ENCODE measurements at places on chromosomes 2 and 18.

- no peak for DNase-seq
Observed at GRCh38 chr2:196489371-196489770, 150.1 kb upstream of the CCDC150 start.

- no peak for DNase-seq
Observed at GRCh38 chr18:56065086-56065485, 477.1 kb upstream of the TCF4 start.

DNA sequence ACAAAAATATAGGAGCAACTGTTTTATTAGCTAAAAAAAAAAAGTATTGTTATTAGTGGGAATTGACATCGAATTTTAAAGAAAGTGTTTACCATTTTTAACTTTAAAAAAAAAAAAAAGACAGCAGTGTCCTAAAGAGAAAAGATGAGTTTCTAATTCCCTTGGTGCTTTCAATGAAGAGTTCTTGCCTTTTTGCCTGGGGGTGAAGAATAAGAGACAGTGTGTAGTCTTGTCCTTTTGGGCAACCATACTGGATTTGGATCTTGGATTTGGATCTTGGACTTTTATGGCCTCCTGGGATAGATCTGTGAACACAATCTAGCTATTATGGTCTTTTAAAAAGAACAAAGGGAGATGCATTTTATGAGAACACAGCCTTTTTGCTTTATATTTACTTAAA is 60.2 kb upstream of the GLS start:
- DNase-seq = no peak

- no peak for DNase-seq
Observed at GRCh38 chr18:49521216-49521835, 34.3 kb upstream of the C18orf32 start.

DNA sequence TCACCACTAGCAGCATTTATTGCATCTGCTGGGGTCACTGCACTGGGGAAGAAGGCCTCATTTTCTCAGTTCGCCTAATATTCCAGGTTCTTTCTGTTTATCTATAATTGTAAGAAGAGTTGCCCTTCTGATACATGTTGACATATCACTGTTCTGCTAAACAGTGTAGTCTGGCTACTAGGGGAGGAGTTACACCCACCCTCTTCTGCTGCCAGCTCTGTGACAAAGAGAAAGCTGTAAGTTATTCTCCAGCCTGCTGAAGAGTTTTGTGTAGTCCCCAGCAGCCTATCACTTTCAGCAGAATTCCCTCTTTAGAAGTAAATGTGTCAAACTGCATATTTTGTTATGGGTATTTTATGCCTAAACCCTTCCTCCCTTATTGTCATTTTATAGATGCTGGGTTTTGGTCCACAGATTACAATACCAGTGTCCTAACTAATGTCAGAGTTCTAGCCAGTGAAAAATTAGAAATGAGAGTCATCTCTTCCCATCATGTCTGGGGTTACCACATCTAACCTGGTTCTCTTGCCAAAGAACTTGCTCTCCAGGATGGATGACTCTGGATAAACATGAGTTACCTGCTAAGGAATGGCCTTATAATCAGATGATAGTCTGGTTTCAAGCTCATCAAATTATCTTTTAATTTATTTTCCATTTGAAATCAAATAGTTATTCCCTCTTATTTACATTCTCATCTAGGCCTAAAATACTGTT is 5.6 kb upstream of the MBOAT2 start:
- DNase-seq = no peak

DNA sequence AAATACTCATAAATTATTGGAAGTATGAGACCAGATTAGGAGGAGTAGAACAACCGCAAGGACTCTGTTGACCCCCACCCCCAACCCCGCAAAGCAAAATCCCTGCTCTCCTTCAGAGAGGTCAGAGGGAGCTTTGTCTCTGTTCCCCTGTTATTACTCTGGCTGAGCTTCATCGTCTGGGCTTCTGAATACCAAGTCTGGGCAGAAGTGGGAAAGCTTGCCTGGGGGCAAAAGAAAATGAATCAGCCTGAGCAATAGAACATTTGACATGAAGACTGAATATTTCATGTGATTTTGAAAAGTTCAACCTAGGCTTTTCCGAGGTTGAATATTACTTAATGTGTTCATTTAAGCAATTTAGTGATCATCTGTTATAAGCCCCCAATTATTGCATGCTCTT is 114.6 kb upstream of the ARHGAP28 start:
- no peak for DNase-seq

DNA sequence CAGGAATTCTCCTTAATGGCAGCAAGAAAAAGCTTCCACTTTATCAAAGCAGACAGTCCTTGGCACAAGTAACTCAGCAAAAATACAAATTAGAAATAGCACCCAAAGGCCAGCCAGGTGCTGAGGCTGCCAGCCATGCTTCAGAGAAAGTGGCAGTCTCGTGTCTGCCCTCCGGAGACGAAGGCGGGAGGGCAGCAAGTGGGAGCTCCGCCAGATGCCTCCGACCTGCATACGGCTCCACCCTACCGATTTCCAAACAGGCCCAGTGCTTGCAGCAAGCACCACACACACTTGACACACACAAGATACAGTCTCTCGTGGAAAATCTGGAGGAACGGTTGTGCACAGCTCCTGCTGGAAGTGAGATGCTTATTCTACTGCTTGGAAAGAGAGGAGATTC is 134.9 kb upstream of the REV1 start:
- DNase-seq = no peak

- no peak for DNase-seq
Observed at GRCh38 chr2:85795331-85796045, 41.7 kb downstream of the ATOH8 start.

DNA sequence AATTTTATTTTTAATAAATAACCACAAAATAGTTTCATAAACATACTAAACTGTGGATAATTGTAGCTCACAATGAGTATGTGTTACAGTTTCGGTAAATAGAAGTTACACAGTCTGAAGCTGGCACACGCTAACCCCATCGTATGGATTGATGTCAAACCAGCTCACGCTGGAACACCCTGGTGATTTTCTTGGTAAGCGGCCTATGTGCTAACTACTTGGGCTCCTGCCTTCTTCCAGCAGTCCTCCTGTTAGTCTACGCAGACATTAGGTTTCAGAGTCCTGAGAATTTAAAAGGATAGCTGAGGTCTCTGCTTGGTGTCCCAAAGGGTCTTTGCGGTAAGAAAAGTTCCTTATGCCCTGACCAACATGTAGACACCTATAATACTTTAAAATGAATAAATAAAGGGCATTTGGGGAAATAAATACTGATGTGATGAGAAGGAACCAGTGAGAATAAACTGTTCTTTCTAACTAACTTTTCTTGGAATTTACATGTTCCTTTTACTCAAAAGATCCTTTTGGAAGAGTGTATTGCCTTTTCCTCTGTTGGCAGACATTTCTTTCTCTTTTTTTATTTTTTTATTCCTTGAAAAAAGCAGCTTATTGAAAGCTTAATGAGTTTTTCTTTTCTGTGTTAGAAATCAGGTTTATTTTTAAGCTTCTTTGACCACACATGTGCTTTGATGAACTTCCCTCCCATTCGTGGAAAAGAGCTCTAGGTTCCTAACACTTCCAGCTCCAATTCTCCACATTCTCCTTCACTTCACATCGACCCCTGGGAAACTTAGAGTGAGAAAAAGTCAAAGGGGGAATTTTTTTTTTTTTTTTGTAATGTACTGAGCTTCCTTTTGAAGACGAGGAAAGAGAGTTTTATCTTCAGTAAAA is 322.2 kb downstream of the IRS1 start:
- DNase-seq = no peak

DNA sequence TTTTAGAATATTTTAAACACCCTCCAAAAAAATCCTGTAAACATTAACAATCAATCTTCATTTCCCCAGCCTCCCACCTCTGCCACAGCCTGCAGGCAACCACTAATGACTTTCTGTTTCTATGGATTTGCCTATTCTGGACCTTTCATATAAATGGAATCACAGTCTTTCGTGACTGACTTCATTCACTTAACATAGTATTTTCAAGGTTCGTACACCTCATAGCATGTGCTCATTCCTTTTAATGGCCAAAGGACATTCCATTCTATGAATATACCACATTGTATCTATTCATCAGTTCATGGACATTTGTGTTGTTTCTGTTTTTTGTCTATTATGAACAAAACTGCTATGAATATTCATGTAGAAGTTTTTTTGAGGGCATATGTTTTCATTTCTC is 48.5 kb downstream of the NAT8 start:
- no peak for DNase-seq

DNA sequence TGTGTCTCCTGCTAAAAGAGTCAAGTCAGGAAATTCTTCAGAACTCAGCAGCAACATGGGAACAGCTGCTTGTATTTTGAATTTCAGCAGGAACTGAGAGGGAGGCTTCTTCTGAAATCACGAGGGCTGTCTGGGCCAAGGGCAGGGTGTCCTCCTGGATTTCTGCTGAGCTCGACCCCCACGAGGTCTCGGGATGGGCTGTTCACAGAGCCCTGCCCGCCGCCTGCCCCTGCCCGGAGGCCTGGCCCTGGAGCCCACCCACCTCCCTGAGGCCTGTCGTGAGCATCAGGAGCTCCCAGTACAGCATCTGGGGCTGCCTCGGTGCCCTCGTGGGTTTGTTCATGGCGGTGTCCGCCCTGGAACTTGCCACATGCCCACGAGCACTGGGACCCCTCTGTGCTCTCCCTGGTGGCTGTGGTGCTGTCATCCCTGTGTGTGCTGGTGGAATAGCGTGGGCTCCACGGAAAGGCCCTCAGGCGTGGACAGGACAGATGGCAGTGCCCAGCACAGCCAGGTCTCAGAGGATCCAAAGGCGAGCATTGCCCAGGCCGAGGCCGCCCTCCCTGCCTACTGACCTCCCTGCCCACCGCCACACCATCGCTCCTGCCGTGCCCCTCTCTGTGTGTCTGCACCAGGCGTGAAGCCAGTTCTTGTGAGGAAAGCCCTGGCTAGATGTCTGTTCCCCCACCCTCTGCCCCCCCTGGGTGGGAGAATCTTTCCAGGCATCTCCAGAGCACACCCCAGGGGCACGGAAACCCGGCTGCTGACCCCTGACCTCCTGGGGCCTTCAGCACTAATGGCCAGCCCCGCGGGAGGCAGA is 25.9 kb downstream of the RAMP1 start:
- DNase-seq = no peak

- no peak for DNase-seq
Observed at GRCh38 chr2:232960862-232961261, 52.2 kb downstream of the NGEF start.

- DNase-seq = no peak
Observed at GRCh38 chr18:27685807-27686412, 491.0 kb downstream of the CDH2 start.

DNA sequence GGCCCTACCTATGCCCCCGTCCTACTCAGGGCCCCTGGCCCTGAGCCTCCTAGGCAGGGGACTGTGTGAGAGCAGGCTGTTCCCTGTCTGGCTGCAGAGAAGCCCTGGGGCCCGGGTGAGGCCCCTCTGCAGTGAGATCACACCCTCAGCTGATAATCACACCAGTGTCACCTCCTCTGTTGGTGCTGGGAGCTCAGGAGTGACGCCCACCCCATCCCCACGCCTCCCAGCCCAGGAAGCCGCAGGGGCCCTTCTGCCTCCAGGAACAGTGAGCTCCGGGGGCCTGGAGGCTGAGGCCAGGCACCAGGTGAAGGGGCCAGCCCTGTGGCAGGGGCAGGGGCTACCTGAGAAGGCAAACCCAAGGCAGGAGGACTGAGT is 20.0 kb downstream of the KCNIP3 start:
- DNase-seq = no peak

GRCh38 chr2:24508878-24509277 is 17.8 kb downstream of the NCOA1 start:
- DNase-seq = no peak

DNA sequence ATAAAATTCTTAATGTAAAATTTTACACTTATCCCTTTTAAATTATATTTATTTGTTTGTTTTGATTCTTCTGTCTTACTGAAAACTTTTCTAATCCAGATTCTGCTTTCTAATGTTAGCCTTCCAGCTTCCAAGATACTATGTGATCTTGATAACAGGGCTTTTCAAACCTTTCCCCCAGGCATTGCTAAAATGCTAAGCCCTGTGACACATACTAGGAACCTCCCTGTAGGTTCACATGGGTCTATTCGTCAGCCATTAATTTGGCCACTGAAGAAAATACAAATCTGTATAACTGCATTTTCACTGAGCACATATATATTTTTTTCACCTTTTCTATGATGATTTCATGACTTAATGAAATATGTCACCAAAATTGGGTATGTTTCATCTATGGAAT is 92.8 kb upstream of the MAP4K3 start:
- DNase-seq = no peak

DNA sequence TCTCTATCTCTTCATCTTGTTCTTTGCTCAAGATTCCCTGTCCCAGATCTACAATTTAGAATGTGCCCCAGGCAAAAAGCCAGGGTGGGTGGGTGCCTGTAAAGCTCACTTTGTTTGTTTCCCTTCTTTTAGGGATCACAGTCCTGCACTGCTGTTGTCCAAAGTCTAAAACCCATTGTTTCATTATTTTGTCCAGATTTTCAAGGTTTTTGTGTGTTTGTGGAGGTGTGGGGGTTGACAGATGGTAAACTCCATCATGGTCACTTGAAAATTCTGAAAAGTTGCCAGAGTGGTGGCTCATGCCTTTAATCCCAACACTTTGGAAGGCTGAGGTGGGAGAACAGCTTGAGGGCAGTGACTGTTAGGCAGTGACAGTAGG is 41.5 kb downstream of the YES1 start:
- DNase-seq = no peak

DNA sequence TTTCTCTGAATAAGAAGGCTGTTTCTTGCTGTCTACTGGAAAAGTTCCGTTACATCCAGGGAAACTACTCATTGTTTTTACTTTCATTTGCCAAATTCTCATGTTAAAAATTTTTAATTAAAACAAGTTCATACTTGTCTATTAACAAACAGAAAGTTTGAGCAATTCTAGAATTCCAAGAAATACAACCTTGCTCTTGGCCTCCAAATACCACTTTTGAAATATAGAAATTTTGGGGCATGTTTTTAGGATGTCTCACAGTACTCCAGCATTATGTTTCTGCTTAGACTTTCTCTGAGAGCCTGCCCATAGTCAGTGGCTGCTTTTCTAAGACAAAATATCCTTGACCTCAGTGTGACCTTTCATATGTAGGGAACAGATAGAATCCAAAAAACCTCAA is 228.7 kb upstream of the RND3 start:
- DNase-seq = no peak

GRCh38 chr2:160229591-160229990 is 29.5 kb upstream of the ITGB6 start:
- no peak for DNase-seq

DNA sequence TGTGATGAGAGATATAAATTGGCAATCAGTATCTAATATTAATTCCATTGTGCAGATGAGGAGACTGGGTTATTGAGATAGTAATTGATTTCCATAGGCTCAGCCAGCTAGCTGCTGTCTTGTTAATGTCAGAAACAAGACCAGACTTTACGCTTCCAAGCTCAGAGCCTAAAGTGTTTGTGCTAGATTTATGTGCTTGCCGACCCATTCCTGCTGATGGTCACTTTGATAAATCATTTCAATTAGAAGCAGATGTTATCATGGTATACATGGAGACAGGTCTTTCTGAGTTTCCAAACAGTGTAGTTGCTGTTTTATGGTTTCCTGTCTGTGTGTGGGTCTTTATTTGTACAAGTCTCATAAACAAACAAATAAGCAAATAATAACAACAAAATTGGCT is 92.8 kb downstream of the AQP4 start:
- no peak for DNase-seq

GRCh38 chr2:15750433-15750814 is 158.8 kb downstream of the DDX1 start:
- DNase-seq = no peak

All from effector CD4-positive, alpha-beta T cell (primary cell).